ENCODE measurements at places on chromosomes 12 and 14.
A peak's percentile ranks its signal among the peaks of the same experiment; 100 is the strongest.

GRCh38 chr14:75127903-75128595 is 1.2 kb upstream of the NEK9 start:
- DNase-seq: no peak

GRCh38 chr14:98162856-98163805 is 1108.9 kb downstream of the BCL11B start:
- DNase-seq: no peak

- no peak for DNase-seq
Measured at GRCh38 chr14:99884834-99885648, 91.8 kb downstream of the EML1 start.

DNA sequence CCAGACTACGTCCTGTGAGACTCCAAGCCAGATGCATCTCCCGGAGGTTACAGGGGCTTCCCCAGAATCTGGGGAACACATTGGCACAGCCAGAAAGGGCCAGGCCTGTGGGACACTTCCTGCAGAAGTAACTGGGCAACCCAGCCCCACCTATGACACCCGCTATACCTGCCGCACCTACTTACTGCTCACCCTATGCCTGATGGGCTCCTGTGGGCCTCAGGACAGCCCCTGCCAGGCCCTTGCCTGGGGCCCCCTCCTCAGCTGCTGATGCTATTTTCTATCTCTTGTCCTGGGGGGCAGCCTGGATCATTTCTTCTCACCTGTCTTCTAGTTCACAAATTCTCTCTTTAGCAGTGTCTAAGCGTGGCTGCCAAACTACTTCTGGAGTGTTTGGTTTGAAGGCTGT is 28.7 kb downstream of the JAG2 start:
- peak; percentile 13 for DNase-seq

DNA sequence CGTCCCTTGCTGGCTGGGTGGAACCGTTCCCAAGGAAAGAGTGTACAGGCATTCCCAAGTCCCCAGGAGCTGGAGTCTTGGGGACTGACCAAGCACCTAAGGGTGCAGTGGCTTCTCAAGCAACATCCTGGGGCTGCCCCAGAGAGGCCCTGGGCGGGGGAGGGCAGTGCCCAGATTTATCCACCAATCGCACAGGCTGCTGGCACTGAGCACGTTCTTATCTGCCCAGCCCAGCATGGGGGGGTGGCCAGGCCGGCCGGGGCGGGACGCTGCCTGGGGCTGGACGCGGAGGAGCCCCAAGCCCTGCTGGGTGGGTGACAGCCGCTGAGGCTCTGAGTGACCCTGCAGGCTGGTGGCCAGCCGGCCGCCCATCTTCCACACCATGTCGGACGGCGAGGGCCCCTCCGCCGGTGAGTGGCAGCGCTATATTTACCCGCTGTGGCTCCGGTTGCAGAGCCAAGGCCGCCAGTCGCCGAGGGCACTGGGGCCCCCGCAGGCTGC is 53.4 kb downstream of the CYP46A1 start:
- peak; percentile 76 for DNase-seq

DNA sequence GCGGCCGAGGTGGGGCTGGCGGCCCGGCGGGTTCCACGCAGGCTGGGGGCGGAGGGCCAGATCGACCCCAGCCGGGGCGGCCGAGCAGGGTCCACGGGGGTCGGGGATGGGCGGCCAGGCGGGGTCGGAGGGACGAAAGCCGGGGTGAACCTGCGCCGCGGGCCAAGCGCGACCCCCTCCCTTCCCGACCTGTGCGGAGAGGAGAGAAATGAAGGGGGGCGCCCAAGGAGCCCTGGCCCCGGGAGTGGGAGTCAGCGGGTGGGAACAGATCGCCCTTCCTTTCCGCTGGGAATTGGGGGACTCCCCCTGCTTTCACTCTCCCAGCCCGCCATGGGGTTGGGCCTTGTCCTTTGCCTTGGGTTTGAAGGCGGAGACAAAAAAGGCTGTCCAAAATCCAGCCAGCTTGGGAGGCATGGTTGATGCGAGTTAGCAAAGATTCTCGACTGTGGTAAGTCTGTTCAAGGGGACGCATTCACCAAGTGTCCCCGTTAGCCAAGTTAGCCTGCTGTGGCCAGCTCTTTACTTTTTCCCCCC is 559 bp upstream of the CKAP4 start:
- peak; percentile 85 for DNase-seq

- no peak for DNase-seq
Measured at GRCh38 chr12:58787021-58787760, 133.1 kb downstream of the LRIG3 start.

- no peak for DNase-seq
Measured at GRCh38 chr14:66398437-66398836, 87.7 kb upstream of the CCDC196 start.

GRCh38 chr12:110775997-110776396 is 33.3 kb upstream of the PPP1CC start:
- no peak for DNase-seq

- DNase-seq: no peak
Measured at GRCh38 chr12:117821480-117822175, 147.2 kb downstream of the KSR2 start.

- no peak for DNase-seq
Measured at GRCh38 chr12:6031001-6031400, 85.9 kb upstream of the ANO2 start.

- no peak for DNase-seq
Measured at GRCh38 chr12:89087149-89087825, 265.0 kb downstream of the DUSP6 start.

DNA sequence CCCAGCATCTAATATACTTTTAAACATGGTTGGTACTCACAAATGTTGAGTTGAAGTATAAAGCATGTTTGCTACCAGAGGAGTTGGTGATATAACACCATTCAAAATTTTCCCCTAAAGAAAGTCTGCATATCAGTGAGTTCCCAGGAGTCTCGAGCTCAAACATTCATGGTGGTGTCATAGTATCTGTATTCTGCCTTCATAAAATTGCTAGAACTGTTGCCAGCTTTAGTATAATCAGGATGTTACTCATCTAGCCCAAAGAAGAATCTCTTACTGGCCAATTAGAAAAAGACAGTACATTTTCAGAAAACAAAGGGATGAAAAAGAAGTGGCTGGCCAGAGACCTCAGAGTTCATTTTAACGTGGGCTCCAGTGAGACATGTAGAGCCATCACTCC is 374.7 kb downstream of the KCNH5 start:
- no peak for DNase-seq

DNA sequence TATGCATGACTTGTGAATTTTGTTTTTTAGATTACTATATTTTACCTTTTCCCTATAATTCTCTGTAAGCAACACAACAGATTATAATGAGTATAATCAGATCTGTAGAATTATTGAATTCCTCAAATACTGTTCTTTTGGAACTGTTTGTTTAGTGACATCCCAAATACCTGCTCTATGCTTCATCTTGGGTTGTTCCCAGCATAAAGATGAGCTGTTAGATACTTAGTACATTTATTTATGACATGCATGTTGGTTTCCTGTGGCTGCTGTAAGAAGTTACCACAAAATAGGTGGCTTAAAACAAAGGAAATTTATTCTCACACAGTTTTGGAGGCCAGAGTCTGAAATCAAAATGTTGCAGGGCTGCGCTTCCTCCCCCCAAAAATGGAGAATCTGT is 78.4 kb downstream of the PTPRR start:
- no peak for DNase-seq

DNA sequence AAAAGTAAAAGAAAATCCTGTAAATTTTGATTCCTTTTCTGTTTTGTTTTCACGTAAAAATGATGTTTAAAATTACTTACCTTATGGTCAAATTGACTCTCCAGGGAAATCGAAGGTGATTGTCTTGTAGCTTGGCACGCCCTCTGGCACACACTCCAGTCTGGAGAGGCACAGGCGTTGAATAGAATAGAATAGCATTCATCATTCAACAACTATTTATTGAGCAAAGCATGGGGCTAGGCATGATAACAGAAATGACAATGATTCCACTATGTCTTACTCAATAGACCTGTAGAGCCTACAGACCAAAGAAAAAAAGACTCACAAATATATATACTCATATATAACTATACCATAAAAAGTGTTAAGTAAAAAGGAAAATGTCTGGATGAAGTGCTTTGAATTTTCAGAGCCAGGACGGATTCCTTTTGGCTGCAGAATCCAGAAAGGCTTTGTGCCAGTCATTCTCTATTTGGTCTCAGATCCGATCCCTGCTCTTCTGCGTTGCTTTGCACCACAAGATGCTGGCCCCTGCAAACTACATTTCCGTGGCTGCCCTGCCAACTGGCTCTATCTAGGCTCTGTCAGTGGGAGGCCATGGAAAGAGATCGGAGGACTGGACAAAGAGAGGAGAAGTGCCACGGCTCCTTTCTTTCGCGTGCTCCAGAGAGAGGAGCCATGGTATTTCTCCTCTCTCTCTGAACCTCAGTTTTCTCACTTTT is 231.8 kb downstream of the CRADD start:
- peak; percentile 80 for DNase-seq

DNA sequence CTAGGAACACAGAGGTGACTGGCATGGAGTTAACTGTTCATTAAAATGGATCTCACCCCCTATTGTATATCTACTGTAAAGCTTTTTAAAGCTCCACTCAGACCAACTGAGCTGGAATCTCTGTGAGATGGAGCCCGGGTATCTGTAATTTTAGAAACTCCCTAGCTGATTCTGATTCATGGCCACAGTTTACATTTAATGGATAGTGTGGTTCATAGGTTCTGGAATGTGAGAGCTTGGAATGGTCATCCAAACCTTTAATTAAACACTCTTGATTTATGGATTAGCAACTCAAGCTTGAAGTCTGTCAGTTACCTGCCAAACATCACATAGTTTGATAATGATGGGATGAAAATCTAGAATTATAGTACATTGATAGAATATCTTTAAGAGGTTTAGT is 183.8 kb downstream of the SLC25A21 start:
- no peak for DNase-seq

GRCh38 chr12:94714378-94715114 is 64.2 kb upstream of the TMCC3 start:
- DNase-seq: peak; percentile 77

GRCh38 chr12:76020731-76021672 is 10.6 kb downstream of the PHLDA1 start:
- DNase-seq: no peak

GRCh38 chr14:103361867-103362266 is 23.3 kb upstream of the MARK3 start:
- no peak for DNase-seq

DNA sequence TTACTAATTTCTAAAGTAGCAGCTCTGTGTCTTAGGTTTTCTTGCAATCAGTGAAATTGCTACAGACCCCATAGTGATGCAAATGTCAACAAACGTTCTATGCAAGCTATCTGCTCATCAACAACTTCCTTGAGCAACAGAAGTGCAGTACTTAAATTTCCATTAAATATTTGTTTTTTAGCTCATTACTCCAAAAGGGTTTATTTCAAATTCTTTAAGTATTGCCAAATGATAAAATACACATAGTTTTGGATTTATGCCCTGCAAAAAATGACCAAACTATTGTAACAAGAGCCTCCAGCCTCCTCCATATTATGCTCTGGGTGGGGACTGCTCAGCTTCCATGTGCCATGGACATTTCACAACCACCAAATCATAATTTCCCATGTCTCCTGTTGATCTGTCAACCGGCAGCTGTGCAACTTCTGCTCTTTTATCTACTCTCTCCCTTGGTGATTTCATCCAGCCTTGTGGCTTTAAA is 4.4 kb downstream of the BDKRB1 start:
- DNase-seq: no peak

Measured in femur (tissue), 1 donor.